ENCODE measurements at places on chromosomes 5 and 9.

GRCh38 chr9:1050125-1050895 lies at the start of gene DMRT2:
DMRT2 (plus strand) TSS chr9:1050357; CDS start chr9:1051614, 1,257 bp downstream.
- DNase-seq: no peak

DNA sequence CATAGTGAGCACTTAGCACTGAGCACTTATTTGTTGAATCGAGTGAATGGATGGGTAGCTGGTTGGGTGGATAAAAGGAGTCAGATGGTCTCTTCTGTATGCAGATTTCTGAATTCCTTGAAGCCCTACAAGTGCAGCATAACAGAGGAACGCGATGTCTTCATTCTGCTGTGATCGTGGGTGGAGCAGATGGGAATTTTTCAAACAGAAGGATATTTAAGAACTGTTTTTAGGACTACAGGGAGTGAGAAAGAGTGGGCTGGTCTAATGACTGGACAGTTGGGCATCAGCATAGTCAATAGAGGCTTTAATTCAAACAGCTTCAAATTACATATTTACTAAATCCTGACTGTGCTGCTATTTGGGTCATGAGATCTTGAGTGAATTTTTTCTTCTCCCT lies 253.2 kb downstream of the CEMIP2 start:
- no peak for DNase-seq

- DNase-seq: no peak
These were observed 1037.1 kb upstream of the C9orf72 start for GRCh38 chr9:28610339-28610738.

DNA sequence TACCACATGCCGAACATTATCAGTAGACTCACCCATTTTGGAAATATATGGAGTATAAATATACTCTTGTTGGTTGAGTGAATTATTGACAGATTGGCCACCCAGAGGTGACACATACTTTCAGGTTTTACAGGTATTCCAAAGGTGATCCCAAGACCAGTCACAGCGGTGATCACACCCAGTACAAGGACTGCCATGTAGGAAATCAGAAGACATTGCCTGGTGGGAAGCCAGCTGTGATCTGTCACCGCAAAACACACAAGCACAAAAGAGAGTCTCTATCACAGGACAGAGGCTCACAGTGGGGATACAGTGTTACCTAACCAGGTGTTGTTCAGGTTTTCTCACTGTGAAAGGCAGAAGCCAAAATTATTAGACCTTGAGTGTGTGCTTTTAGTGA lies 15.8 kb downstream of the BTF3 start:
- no peak for DNase-seq

GRCh38 chr5:139147483-139148087 lies 50.6 kb downstream of the SIL1 start:
- no peak for DNase-seq

GRCh38 chr9:134592018-134592818 lies 49.4 kb upstream of the COL5A1 start:
- DNase-seq: no peak

GRCh38 chr9:3629495-3629894 lies 103.7 kb upstream of the RFX3 start:
- no peak for DNase-seq

DNA sequence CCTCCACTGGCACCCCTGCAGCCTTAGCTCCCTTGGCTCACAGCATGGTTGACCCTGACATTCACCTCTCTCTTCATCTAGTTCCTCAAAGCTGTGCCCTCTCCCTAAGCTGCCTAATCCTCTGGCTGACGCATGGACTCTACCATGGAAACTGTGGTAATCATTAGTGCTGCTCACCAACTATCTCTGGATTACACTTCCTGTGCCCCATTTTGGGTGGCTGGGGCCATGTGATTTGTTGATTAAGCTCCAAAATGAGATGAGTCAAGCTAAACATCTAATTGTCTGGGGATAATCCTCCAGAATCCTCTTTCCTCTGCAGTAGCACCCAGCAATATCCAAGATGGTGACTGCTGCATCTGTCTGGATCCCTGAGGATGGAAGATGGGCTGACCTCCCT lies 264.4 kb downstream of the SH3GL2 start:
- no peak for DNase-seq
